ENCODE measurements at places on chromosomes 6 and 20.

DNA sequence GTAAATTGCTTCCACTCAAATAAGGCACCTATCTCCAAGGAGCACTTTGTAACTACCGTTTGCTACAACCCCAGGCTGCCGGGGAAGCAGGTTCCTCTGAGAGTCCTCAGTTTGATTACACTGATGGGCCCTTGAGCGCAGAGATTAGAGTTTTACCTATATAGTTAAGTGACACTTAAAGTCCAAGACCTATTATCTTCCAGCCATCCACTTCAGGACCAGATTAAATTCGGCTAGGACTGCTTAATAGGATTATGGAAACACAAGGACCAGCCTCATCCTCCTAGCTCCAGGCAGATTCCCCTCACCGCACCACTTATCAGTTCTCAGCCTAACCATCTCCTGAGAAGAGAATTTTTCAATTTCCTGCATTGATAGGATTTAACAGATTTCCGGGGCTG, 64.7 kb upstream of the TIAM2 start:
- DNase-seq: no peak

DNA sequence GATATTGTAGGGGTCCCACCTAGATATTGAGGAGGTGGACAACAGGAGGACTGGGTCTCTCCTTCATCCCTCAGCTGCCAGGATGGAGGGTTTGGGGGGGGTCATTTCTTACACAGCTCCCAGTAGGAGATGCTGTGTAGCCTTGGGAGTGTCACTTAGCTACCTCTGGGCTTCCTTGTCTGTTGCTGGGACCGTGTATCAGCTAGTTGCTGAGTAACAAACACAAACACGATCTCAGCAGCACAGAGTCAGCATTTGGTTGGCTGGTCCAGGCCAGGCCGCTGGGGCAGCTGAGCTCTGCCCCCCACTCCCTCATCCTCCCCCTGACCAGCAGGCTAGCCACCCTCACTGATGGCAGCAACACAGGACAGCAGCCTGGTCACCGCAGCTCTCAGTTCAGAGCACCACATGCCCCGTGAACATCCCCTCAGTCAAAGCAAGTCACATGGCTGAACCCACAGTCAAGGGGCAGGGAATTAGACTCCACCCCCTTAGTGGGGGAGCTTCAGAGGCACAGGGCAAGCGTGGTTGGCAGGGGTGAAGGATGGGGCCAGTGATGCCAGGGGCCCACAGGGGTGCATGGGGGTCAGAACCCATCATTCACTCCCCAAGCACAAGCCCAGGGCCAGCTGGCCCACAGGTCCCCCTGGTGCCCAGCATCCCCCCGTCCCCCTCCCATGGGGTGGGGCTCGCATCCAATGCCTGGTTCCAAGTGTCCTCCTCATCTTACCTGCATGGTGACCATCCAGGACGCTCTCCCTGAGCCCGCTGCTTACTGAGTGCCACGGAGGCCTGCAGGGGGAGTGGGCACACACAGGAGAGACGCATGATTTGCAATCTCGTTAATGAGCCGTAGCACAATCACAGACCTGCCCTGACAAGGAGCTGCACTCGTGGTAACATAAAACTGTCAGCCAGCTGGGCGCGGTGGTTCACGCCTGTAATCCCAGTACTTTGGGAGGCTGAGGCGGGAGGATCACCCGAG, 112.4 kb downstream of the TAF4 start:
- DNase-seq: no peak

GRCh38 chr6:93343476-93343875, 75.9 kb downstream of the EPHA7 start:
- no peak for DNase-seq

DNA sequence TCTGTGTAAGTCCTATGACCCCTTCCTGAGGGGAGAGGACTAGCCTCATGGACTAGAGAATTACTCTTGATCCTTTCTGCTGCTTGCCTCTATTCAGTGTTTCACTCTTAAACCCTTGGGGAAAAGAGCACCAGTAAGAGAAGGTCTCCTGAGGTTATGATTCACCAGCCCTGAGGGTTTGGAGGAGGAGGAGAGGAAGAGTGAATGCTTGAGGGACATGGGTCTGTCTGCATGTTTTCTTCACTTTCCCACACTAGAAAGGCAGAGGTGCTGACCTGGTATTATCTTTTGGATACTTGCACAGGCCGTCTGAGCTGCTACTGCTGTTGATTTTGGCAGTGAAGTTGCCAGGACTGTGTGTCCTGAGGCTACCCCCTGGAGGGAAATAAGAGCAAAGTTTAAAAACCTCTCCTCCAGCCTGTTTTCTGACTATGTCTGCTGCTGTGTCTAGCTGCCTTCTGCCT, 78.3 kb downstream of the CD109 start:
- DNase-seq: no peak

- DNase-seq: no peak
Observed at GRCh38 chr6:50924758-50925157, 106.1 kb downstream of the TFAP2B start.

- no peak for DNase-seq
Observed at GRCh38 chr6:135438907-135439535, 58.5 kb downstream of the AHI1 start.

DNA sequence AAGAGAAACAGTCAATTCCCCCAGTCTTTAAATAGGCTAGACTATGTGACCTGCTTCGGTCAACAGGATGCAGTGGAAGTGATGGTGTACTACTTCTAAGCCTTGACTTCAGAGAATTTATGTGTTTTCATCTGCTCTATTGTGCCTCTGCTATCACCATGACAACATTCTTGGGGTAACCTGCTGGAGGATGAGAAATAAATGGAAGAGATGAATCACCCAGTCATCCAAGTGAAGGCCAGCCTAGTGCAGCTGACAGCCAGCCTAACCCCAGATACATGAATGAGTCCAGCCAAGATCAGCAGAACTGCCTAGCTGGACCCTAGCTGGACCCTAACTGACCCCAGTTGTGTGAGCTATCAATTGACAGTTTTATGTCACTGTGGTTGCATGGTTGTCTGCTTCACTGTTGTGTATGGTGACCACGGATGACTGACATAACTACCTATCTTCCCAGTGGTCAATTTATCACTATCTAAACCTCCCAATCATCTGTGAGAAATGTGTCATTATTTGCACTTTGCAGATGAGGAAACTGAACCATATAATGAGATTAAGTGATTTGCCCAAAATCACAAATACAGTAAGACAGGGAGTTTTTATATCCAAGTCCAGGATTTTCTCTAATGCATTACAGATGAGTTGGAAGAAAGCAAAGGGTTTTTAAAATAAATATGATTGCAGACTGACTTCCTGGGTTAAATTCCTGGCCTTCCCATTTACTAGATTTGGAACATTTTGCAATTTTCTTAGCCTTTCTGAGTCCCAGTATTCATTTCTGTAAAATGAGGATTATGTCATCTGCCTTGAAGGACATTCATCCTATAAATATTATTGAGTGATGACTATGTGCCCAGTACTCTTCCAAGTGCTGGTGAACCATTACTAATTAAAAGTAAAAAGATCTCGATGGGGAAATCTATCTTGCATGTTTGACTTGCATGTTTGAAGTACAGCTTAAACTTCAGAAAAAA, 136.4 kb upstream of the PLCB4 start:
- DNase-seq: no peak

GRCh38 chr6:146914489-146915483, 289.4 kb upstream of the STXBP5 start:
- no peak for DNase-seq

DNA sequence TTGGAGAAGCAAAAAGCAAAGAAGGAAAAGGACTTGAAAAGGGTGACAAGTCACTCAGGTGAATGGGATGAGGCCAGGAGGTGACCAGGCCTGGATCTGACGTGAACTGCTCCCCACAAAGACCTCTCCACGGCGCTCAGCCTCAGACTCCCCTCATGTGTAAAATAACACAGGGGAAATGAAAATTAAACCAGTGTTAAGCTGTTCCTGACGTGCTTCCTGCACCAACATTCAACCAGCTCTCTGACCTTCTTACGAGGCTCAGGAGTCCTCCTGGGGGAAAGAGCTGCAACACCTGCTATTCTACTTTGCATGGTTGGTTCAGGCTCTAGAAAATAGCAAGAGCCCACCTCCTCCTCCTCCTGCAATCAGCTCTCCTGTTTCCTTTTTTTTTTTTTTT, 256.7 kb downstream of the ATXN1 start:
- no peak for DNase-seq

- no peak for DNase-seq
Observed at GRCh38 chr6:17580518-17581048, 19.5 kb upstream of the FAM8A1 start.

- no peak for DNase-seq
Observed at GRCh38 chr6:33731751-33732282, 14.9 kb downstream of the IP6K3 start.

DNA sequence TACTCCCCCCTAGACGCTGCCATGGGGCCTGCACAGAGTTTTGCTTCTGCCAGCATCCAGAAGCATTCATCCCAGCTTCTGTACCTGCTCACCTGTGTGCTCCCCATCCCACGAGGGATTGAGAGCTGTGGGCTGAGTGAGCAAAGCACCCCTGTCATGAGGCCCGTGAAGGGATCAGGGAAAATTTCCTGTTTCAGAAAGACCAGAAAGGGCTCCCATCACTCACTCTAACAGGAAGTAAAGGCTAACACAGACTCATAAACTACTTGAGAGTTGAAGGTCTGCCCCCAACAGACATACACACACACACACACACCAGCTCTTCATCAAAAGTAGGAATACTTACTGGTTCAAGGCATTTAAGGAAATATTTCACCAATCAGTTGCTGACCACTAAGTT, 256.5 kb upstream of the NT5E start:
- no peak for DNase-seq

GRCh38 chr20:50722424-50723155, 8.8 kb upstream of the PARD6B start:
- DNase-seq: no peak

DNA sequence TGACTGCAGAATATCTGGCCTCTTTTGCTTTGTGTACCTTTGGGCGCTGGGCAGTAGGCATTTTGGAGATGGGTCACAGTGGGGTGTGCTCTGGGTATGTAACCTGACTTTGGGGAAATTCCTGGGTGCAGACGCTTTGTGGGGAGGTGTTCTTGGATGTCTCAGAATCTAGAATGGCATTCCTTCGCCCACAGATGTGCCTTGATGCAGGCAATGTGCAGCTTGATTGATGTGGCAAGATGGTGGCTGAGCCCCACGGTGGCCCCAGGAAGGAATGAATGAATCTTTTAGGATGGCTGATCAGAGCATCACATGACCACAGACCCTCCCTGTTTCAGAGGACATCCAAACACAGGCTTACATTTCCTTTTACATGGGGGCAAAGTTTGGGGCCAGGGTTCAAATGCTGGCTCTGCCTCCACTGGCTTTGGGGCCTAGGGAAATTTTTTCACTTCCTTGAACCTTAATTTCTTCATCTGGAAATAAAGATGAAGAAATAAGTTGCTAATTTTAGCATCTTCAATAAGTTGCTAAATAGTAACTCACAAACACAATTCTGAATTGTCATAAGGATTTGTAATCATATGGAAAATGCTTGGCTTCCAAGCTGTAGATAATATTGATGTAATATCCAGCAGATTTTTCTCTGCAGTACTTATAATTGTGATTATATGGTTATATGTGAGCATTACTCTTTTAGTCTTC, 5.6 kb downstream of the PPP1R16B start:
- DNase-seq: no peak

DNA sequence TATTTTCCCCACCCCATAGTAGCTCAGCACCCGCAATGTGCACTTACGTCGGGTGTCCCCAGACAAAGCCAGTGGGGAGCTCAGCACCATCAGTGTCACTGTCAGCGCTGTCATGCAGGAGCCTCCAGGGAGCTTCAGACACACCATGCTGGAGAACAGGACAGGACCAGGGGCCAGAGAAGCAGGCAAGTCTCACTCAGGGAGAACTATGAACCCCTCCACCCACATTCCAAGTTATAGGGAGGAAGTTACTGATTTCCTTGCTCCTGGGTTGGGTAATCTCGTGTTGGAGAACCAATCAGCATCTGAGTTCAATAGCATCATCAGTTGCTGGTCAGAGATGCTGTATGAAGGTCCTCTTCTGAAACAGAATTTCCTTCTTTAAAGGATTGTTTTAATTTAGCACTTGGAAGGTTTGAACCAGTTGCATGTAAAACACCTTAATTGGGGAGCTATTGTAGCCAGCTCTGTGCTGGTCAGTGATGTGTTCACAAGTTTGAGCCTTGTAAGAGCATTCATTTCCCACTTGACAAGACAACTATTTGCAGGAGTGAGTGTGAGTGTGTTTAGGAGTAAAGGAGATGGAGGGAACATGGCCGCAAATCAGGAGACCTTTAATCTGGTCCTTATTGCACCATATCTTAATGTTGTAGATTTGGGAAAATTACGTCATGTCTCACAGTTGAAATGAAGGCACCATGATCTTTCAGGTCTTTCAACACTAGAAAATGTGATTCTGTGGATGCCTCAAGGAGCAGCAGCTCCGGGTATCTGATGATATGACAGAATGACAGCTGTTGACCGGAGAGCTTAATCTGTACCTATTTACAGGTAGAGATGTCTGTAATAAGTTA, at the start of gene HLA-DRB1:
HLA-DRB1 (minus strand) TSS at position 253 of the 854 bp plus-strand sequence; CDS start at position 147, 106 bp downstream.
- DNase-seq: no peak

- no peak for DNase-seq
Observed at GRCh38 chr20:961768-962167, 40.3 kb downstream of the RSPO4 start.

DNA sequence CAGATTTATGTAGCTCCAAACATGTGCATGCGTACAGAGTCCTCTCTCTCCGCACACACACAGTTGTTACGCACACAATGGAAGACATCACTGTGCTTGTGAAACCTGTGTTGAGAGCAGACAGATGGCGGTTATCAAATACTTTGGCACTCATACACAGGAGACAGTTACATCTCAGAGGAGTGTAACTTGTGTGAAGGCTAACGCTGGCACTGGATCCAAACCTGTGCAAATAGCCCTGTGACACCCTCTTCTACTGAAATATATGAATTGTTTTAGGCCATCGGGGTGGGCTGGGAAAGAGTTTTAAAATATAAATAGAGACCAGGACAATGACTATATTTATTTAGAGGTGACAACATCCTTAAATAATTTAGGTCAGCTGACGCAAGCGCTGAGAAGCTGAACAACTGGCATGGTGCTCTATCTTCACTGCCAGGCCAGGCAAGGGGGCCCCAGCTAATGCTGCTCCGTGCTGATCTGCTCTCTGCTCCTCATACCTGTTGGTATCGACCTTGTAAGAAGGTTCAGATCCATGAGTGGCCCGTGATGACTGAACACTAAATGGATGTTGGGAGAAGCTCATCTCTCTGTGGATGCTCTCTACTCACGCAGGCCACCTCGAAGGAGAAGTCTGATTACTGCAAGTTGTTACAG, 69.4 kb downstream of the FOXC1 start:
- no peak for DNase-seq
